Activated naive CD8-positive, alpha-beta T cell treated with anti-CD3 and anti-CD28 coated beads for 36 hours (primary cell): ENCODE measurements at places on chromosomes 13 and 19. TPM values are rescaled to one million over a fixed set of nuclear protein-coding genes. Genes with fewer than 3 reads are reported as not detected.

GRCh38 chr13:20125783-20126165 is 35.1 kb downstream of the GJA3 start:
- H3K4me1 ChIP-seq, result peaks cover 2% of the 10 kb centered on the region
- no peaks in the 10 kb centered on the region for H3K36me3 ChIP-seq
- no peak for DNase-seq
- no peak overlapping the region for H3K4me3 ChIP-seq
- no peak overlapping the region for H3K27ac ChIP-seq

GRCh38 chr13:24670961-24671381 is 9.2 kb upstream of the ATP12A start:
- no peak overlapping the region for H3K4me3 ChIP-seq
- DNase-seq, result peak; percentile 24
- H3K27ac ChIP-seq, result no peak overlapping the region

DNA sequence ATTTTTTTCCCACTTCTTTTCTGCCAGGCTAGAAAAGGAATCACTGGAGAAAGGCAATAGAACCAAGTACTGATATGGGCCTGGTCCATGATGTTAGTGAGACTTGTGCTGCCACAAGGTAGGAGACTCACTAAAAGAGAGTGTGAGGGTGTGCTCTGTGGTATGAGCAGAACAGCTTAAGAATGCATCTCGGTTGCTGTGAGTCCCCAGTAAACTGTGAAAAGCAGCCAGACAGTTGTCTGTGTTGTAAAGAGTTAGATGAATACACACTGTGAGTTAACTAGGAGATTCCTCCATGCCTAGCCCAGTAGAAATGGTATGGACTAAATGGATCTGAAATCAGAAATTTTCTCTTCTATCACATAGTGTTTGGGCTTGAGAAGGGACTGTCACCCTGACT is 1177.3 kb upstream of the MIR17HG start:
- H3K36me3 ChIP-seq, result no peaks in the 10 kb centered on the region
- no peak overlapping the region for H3K4me3 ChIP-seq
- H3K27me3 ChIP-seq, result no peaks in the 10 kb centered on the region
- H3K4me1 ChIP-seq, result no peaks in the 10 kb centered on the region

DNA sequence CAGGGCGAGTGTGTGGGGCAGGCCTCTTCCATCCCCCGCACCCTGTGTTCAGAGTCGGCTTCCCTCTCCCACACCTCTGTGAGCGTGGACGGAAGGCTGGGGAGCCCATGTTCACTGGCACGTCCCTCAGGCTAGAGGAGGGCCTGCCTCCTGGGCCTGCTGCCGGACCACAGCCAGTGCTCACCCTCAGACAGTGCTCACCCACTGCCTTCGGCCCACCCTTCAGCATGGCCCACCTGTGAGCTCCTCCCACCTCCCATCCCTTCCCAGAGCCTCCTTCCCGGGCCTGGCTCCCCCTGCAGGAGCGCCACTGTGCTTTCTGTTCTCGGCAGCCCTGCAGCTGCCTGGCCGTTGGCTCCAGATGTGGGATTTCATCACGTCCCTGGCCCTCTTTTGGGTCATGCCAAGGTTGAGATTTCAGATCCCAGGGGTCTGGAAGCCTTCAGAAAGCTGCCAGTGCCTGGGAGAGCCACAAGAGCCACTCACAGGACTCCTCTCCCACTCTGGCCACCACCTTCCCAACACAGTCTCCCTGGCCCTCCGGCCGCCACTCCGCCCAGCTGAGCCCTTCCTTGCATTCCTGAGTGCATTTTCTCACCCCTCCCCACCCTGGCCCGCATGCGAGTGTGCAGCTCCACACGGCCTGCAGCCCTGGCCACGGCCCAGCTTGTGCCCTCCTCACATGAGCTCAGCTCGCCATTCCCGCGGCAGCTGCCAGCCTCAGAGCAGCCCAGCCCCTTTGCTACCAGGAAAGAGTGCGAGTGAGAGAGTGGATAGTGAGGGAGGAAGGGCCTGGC is 25.3 kb downstream of the CAPN12 start:
- no peaks in the 10 kb centered on the region for H3K4me1 ChIP-seq
- H3K27me3 ChIP-seq, result no peaks in the 10 kb centered on the region
- no peak for DNase-seq

- no peaks in the 10 kb centered on the region for H3K36me3 ChIP-seq
- H3K27me3 ChIP-seq, result peaks cover 20% of the 10 kb centered on the region
- no peak overlapping the region for H3K4me3 ChIP-seq
- no peak for DNase-seq
These were observed 25.5 kb upstream of the NAXD start for GRCh38 chr13:110589793-110590390.

SYCN gene
- total RNA-seq, result not detected

DNA sequence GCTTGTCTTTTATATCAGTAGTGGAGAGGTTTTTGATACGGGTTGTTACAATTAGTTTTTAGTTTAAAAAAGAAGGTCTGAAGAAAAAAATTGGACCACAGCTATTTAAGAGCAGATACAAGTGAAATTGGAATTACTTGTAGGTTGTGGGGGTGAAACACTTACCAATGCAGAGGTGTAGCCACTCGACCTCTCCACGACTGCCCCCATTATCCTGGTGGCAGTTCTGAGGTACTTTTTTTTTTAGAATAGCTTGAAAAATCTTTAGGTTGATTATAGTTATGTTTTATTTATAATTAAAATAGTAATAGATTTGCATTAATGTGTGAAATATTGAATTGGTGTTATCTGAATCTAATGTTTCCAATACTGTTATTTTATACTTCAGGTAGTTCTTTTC is 60.7 kb downstream of the PAN3 start:
- H3K4me3 ChIP-seq, result no peak overlapping the region
- H3K27ac ChIP-seq, result no peak overlapping the region
- peaks cover 35% of the 10 kb centered on the region for H3K36me3 ChIP-seq
- no peaks in the 10 kb centered on the region for H3K27me3 ChIP-seq
- peaks cover 16% of the 10 kb centered on the region for H3K4me1 ChIP-seq
- no peak for DNase-seq

- no peaks in the 10 kb centered on the region for H3K36me3 ChIP-seq
- H3K4me1 ChIP-seq, result peaks cover 20% of the 10 kb centered on the region
- peaks cover 23% of the 10 kb centered on the region for H3K27me3 ChIP-seq
- H3K4me3 ChIP-seq, result no peak overlapping the region
- no peak for DNase-seq
These were observed 91.3 kb downstream of the INSR start for GRCh38 chr19:7202888-7203287.

GRCh38 chr13:37492075-37492474 is 106.5 kb downstream of the POSTN start:
- H3K27ac ChIP-seq, result no peak overlapping the region
- no peak for DNase-seq
- no peaks in the 10 kb centered on the region for H3K36me3 ChIP-seq
- no peak overlapping the region for H3K4me3 ChIP-seq

DNA sequence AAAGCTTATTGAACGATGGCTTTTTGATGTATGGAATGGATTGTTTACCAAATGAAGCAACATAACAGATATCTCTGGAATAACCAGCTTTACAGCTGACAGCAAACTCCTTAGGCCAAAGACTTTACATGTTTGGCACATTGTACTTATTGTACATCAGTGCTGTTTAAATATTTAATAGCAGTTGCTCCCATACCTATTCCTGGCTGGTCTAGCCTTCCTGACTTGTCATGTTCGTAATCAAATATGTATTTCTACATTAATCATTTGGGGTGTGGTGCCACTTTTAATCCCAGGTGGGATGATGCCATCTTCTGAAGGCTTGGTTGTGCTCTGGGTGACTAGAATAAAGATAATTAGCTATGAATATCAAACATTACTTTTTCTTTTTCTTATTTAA is 67.4 kb upstream of the FRY start:
- no peak for DNase-seq
- H3K4me1 ChIP-seq, result no peaks in the 10 kb centered on the region
- H3K27me3 ChIP-seq, result peaks cover 10% of the 10 kb centered on the region
- no peak overlapping the region for H3K4me3 ChIP-seq
- no peaks in the 10 kb centered on the region for H3K36me3 ChIP-seq

DNA sequence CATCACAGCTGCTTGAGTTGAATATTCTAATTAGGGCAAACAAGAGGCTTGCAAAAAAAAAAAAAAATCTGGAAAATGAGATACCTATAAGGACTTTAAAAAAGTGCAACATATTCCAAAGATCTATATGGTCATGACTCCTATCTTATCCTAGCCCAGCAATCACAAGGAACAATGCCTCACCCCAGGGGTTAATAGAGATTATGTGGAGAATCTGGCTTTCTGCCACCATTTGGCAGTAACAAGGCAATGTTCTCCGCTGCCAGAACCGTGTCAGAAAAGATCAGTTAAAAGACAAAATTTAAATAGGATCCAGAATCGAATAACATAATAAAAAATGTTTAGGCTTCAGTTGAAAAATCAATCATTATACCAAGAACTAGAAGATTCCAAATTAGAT is 1643.2 kb upstream of the PRR20A start:
- DNase-seq, result no peak
- H3K27ac ChIP-seq, result no peak overlapping the region
- H3K4me3 ChIP-seq, result no peak overlapping the region
- no peaks in the 10 kb centered on the region for H3K27me3 ChIP-seq

- DNase-seq, result no peak
- H3K4me1 ChIP-seq, result no peaks in the 10 kb centered on the region
- H3K27me3 ChIP-seq, result peaks cover 4% of the 10 kb centered on the region
- H3K36me3 ChIP-seq, result no peaks in the 10 kb centered on the region
- no peak overlapping the region for H3K4me3 ChIP-seq
- no peak overlapping the region for H3K27ac ChIP-seq
These were observed 335.5 kb downstream of the TBC1D4 start for GRCh38 chr13:75146436-75146835.

DNA sequence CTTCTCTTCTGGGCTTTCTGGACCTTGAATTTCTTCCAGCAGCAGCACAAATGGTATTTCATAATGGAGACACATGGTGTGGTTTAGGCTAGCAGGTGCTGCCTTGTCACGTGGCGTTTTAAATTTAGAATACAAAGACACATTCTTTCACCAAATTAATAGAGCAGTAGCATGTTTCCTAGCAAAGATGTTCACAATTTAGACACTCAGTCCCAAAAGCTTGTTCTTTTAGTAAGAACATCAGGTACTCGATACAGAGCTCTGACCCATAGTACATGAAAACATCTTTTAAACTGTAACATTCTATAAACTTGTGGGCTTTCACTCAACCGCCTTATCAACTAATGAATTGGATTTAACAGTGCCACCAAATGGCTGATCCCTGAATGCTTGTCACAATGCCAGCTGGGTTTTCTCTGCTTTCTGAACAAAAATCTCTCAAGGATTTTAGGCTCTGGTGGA is 290.1 kb downstream of the DCLK1 start:
- no peak overlapping the region for H3K27ac ChIP-seq
- H3K27me3 ChIP-seq, result no peaks in the 10 kb centered on the region
- H3K36me3 ChIP-seq, result no peaks in the 10 kb centered on the region

GRCh38 chr19:47469719-47470118 is 2.0 kb downstream of the SLC8A2 start:
- H3K27me3 ChIP-seq, result peaks cover 83% of the 10 kb centered on the region
- H3K4me1 ChIP-seq, result peaks cover 11% of the 10 kb centered on the region
- DNase-seq, result no peak

DNA sequence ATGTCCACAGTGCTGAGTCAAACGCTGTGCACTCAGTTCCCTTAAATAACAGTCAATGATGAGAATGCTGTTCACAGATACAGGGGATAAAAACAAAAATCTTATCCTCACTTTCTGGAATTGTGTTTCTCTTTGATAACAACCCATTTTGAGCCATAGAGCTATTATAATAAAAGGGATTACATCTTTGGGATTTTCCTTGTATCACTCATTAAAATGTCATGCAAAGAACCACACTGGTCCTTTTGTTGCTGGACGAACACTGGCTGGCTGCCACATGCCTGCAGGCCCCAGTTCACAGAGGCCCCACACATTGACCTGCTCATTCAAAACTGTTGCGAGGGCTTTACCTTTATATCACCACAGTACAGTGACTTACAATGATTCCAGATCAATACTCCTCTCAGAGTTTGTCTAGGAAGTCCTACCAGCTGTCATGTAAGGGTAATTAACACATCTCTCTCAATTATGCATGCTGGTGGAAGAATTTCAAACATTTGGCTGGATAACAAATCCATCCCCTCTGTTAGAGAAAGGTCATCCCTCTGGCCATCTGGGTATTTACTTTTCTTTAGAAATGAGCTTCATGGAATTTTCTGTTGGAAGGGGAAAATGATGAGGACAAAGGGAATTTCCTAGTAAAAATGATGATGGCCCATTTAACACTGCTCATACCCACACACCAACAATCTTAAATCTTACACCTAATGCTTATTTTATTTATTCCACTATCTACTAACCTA is 85.9 kb downstream of the MBNL2 start:
- peaks cover 11% of the 10 kb centered on the region for H3K36me3 ChIP-seq
- H3K4me3 ChIP-seq, result no peak overlapping the region
- H3K27ac ChIP-seq, result no peak overlapping the region
- DNase-seq, result no peak

- H3K27me3 ChIP-seq, result no peaks in the 10 kb centered on the region
- peak; percentile 68 for DNase-seq
- peak overlapping the region; percentile 42 for H3K4me3 ChIP-seq
- H3K36me3 ChIP-seq, result peaks cover 8% of the 10 kb centered on the region
These were observed 26.3 kb downstream of the DCAF15 start for GRCh38 chr19:13978351-13979243.
